ENCODE measurements at places on chromosomes 5 and 9.

DNA sequence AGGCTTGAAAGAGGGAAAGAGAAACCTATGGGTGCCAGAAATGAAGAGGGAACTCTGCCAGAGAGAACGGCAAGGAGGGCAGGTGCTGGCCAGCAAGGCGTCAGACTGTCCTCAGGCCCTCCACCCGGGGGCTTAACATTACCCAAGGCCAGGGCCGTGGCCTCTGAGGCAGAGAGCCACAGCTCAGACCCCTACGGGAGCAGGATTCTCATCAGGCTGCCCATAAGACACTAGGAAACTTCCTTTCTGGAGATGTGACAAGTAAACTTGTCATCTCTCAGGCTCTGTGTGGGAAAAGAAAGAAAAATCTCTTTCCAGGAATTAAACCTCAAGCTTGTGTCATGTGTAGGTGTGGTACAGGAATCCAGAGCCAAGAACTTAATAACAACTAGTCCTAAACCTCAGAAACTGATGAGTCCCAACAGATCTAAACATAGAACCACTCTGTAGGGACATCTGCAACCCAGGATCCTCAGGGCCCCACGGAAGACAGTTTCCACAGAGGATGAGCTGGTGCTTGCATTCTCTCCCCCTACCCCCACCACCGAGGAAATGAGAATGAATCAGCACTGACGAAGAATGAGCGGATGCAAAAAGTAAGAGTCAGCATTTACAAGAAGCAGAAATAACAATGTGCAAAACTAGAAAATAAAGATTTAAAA is 74.3 kb downstream of the DCP2 start:
- no peaks in the 10 kb centered on the region for H3K27me3 ChIP-seq
- no peak overlapping the region for H3K27ac ChIP-seq
- H3K4me1 ChIP-seq = peaks cover 8% of the 10 kb centered on the region

DNA sequence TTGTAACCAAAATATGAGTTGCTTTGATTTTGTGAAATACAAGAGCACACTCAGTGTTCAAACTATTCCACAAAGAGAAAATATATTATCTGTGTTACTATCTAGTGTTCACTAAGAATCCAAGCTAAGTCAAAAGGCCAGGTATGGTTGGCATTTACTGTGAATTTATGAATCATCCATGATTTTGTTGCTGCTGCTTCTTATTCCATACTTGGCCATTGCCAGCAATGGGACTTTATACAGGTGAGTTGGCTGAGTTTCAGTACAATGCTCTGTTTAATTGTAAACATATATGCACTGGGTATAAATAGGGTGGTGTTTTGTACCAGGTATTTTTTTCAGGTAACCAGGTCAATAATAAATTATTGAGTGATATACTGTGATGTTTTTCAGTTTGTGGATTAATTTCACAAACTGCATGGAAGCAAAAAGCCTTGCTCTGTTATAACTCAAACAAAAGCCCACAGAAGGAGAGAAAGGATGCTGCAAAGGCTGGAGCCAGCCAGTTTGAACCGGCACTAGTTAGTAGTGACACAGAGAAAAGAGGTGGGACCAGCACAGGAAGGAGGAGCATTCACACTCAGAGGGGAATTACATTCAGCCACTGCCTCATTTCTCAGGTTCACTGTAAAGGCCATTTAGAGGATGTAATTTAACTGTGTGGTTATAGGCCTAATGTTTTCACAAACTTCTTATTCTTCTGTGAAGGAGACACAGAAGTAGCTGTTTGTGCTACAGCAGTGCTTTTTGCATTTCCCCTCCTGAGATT is 381.8 kb downstream of the ADGRV1 start:
- peaks cover 15% of the 10 kb centered on the region for H3K4me1 ChIP-seq
- DNase-seq = peak; percentile 22
- H3K27ac ChIP-seq = peak overlapping the region; percentile 15
- H3K36me3 ChIP-seq = no peaks in the 10 kb centered on the region
- H3K27me3 ChIP-seq = no peaks in the 10 kb centered on the region

- H3K36me3 ChIP-seq = no peaks in the 10 kb centered on the region
- no peaks in the 10 kb centered on the region for H3K4me1 ChIP-seq
- H3K4me3 ChIP-seq = no peak overlapping the region
- H3K27ac ChIP-seq = no peak overlapping the region
- H3K27me3 ChIP-seq = no peaks in the 10 kb centered on the region
- no peak for DNase-seq
These were observed 8.4 kb downstream of the SPEF2 start for GRCh38 chr5:35626108-35626507.

- no peaks in the 10 kb centered on the region for H3K27me3 ChIP-seq
- H3K27ac ChIP-seq = no peak overlapping the region
- no peaks in the 10 kb centered on the region for H3K36me3 ChIP-seq
- peak; percentile 20 for DNase-seq
These were observed 53.0 kb upstream of the GRAMD2B start for GRCh38 chr5:126369995-126370731.

DNA sequence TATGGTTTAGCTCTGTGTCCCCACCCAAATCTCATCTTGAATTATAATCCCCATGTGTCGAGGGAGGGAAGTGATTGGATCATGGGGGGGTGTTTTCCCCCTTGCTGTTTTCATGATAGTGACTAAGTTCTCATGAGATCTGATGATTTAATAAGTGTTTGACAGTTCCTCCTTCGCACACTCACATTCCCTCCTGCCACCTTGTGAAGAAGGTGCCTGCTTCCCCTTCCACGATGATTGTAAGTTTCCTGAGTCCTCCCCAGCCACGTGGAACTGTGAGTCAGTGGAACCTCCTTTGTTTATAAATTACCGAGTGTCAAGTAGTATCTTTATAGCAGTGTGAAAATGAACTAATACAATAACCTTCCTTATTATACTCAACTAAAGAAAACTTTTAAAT is 24.3 kb upstream of the TEX10 start:
- no peak overlapping the region for H3K4me3 ChIP-seq
- H3K27ac ChIP-seq = no peak overlapping the region
- H3K36me3 ChIP-seq = no peaks in the 10 kb centered on the region
- no peak for DNase-seq
- H3K4me1 ChIP-seq = peaks cover 4% of the 10 kb centered on the region

- no peaks in the 10 kb centered on the region for H3K4me1 ChIP-seq
- DNase-seq = no peak
- no peaks in the 10 kb centered on the region for H3K27me3 ChIP-seq
- no peak overlapping the region for H3K27ac ChIP-seq
These were observed 472.0 kb upstream of the PAPPA start for GRCh38 chr9:115681585-115681984.

DNA sequence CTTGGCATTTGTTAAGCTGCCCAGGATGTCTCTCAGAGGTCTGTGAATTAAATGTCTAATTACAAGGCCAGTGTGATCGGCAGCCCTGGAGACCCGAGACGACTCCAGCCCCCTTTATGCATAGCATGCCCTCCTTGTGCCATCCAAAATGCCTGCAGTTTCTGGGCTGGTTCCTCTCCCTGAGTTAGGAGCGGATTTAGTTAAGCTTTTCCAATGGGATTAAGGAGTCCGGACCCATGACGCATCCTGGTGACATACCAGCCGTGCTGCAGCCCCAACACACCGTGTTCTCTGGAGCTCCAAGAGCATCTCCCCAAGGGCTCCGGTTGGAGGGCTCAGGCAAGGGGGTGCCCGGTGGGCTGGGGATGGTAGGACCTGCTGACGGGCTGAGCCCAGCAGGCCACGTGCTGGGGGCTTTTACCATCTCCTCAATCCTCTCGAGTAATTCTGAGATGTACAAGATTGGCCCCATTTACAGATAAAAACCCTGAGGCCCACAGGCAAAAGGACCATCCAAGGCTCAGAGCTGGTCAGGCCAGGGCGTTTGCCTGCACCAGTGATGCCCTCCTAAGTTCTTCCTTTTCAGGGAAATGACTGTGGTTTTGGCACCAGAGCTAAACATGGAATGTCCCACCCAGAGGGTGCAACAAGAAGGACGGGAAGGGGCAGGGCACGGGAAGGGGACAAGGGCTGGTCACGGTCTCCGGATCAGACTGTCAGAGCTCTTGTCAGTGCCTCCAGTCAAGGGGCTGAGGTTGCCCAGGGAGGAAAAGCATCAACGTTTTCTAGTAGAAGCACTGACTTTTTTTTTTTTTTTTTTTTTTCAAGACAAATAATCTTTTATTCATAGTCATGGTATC is 82.6 kb upstream of the PHYKPL start:
- no peak for DNase-seq
- H3K4me3 ChIP-seq = no peak overlapping the region
- no peak overlapping the region for H3K27ac ChIP-seq

DNA sequence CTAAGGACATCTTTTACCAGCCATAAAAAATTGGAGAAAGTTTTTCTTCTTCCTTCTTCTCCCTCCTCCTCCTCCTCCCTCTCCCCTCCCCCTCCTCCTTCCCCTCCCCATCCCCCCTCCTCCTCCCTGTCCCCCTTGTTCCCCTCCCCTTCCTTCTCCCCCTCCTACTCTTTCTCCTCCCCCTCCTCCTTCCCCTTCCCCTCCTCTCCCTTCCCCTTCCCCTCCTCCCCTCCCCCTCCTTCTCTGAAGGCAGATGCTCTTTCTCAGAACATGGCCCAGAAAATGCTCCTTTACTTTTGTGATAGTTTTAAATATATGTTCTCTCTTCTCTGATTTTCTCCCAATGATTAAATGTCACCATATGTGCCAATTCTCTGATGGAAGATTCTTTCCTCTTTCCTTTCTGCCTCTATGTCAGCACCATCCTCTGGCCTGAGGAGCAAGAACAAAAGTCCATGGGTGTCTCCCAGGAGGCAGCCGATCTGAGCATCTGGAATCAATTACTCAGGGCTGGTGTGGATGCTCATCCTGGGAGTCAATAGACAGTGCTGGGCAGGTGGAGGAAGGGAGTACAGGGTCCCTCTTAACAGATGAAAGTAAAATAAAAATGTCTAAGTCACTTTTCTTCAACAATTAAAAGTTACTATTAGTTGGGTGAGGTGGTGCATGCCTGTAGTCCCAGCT is 63.0 kb upstream of the GNA14 start:
- H3K27me3 ChIP-seq = no peaks in the 10 kb centered on the region
- no peak for DNase-seq
- H3K4me3 ChIP-seq = no peak overlapping the region
- no peaks in the 10 kb centered on the region for H3K4me1 ChIP-seq
- no peak overlapping the region for H3K27ac ChIP-seq

DNA sequence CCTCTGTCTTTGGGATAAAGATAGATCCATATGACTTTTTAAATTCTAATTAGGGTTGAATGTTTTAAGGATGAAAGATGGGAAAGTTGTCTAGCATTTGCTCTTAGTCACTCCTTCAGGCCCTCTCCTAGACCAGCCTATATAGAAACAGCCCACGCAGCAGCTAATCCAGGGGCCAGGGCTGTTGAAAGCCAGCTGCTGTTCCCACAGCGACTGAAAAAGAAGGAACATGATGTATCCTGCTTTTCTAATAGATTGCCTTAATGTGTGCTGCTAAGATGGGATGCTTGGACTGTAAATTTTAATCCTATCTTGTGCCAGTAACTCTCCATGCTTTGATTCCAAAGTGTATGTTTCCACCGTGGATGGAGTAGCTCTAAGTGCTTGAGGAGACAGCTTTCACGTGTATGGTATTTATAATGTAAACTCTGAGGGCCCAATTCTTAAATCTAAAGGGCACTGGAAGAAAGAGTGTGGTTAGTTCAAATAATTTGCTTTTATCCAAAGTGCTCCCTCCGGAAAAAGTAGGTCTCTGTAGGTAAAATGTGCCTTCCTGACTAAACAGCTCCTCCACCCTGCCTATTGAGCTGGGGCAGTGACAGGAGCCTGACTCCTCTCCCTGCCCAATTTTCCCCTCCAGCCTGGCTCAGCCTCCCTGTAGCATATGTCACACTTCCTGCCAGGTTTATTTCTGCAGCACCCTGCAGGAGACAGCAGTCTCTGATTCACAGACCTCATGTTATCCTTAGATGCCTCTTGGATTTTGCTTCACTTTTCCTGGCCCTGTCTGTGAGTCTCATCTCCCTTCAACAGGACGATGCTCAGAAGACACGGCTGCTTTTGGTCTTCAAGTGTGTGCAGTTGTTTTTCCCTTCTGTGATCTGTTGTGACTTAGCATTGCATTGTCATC is 33.2 kb downstream of the SLC36A1 start:
- no peaks in the 10 kb centered on the region for H3K4me1 ChIP-seq
- H3K4me3 ChIP-seq = no peak overlapping the region
- no peak for DNase-seq
- H3K36me3 ChIP-seq = peaks cover 2% of the 10 kb centered on the region
- H3K27me3 ChIP-seq = no peaks in the 10 kb centered on the region

- no peaks in the 10 kb centered on the region for H3K27me3 ChIP-seq
- no peak overlapping the region for H3K4me3 ChIP-seq
- no peak for DNase-seq
These were observed 274.8 kb upstream of the PANK3 start for GRCh38 chr5:168853972-168854371.

GRCh38 chr9:114363424-114363823 is 24.4 kb downstream of the AKNA start:
- H3K27ac ChIP-seq = no peak overlapping the region
- H3K4me3 ChIP-seq = no peak overlapping the region
- H3K36me3 ChIP-seq = peaks cover 2% of the 10 kb centered on the region
